Spinal cord (tissue), 10 donors: ENCODE measurements at places on chromosomes 7 and 10.

- no peak for DNase-seq
Measured at GRCh38 chr10:94129393-94130130, 135.8 kb downstream of the PLCE1 start.

DNA sequence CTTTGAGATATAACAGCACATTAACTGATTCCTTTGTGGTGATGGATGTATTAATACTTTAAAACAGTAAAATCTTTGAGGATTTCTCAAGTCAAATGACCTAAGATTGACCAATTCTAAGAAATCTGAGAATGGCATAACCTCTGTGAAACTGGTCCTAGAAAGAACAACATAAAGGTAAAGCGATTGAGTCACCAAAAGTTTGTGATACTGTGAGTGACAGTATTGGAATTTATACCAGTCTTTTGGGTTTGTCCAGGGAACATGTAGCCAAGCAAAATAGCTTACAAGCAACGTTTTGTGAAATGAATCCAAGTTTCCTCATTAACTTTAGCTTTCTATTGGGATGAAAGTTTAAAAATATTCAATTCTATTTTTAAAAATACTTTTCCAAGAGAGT is 157.4 kb upstream of the TMEM196 start:
- no peak for DNase-seq

GRCh38 chr10:46020344-46020657 is 10.1 kb downstream of the NCOA4 start:
- DNase-seq: no peak

GRCh38 chr10:71077796-71078453 is 134.4 kb upstream of the UNC5B start:
- no peak for DNase-seq
